ENCODE measurements at places on chromosomes 11 and 22.

GRCh38 chr11:71294846-71295600, 42.6 kb upstream of the SHANK2 start:
- no peak for DNase-seq

GRCh38 chr22:28780296-28780695, 7.8 kb downstream of the CCDC117 start:
- DNase-seq, result no peak

GRCh38 chr22:43852573-43853327, 9.6 kb downstream of the SULT4A1 start:
- no peak for DNase-seq

DNA sequence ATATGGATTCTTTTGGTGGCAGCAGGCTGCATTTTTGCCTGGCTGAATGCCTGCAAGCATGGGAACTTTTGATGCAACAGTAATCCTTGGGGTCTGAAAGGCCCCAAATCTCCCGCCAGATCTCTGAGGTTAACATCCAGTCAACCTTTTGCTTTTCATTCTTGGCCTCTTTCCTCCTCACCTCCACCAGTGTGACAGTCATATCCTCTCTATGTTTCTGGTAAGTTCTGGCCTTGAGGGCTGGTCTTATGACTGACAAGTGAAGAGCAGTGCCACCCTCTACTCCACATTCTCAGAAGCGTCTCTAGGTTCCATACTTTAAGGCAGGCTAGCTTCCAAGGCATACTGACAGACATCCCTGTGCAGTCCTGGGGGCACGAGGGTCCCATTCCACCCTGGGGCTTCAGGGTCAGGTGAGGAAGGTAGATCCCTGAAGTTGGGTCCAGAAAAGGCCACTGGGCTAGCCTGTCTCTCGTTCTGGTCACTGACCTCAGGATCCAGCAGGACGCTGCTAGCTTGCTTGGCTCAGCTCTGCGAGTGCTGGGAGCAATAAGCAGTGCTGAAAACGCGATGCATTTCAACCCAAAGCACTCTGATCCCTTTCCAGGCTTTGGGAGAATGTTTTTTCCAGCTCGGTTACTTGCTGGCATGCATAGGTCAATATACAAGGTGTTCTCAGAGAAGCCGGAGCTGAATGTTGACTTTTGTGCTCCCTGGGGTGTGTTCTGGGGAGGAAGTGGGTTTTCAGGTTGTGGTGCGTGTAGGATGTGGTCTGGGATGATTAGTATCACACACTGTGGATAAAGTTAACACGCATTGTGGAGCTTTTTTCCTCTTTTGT, 75.2 kb downstream of the PTPRJ start:
- DNase-seq, result no peak

GRCh38 chr22:19430890-19431541, 517 bp downstream of the HIRA start:
- DNase-seq, result no peak

DNA sequence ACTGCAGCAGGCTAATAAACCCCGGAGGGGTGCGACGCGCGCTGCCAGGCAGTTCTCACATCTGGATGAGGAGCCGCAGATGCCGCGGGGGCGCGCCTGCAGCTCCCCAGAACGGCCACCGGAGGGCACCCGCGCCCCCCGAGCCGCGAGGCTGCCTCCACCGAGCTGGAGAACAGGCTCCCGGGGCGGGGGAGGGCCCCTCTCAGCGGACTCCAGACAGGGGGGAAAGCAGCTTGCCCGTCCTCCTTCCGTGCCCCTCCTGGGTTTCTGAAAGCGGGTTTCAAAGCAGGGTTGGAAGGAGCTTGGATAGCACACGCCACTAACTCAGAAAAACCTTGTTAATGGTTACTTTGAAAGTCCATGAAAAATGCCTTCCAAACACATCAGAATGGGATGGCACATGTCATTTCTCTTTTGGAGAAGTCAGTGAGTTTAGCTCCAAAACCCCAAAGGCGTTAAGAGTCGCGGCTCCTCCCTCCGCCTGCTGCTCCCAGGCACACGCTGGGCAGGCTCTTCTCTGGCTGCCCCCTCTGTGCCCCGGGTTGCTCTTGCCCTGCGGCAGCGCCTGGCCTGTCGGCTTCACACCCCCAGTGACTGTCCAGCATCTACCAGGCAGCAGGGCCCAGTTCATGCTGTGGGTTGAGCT, 317.8 kb downstream of the NTM start:
- DNase-seq, result no peak

DNA sequence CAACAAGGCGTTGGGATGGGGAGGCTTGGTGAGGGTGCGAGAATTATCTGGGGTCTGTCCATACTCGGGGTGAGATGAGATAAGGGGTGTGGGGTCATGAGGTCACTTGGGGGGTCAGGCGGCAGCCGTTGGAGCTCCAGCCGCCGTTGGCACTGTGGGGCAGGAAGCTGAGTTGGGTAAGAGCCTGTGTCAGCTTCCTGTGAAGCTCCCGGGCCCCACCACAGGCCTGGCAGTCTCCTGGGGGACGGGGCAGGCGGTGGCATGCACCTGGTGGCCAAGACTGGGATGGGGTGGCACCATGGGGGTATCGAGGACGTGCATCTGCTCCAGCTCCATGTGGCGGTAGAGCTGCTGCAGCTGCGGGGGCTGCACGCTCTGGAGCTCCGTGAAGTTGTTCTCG, 7.1 kb upstream of the MYBPC3 start:
- no peak for DNase-seq

- DNase-seq, result no peak
Measured at GRCh38 chr11:788953-789940, 643 bp downstream of the CEND1 start.

- DNase-seq, result no peak
Measured at GRCh38 chr11:7692426-7692825, 13.9 kb downstream of the OVCH2 start.

DNA sequence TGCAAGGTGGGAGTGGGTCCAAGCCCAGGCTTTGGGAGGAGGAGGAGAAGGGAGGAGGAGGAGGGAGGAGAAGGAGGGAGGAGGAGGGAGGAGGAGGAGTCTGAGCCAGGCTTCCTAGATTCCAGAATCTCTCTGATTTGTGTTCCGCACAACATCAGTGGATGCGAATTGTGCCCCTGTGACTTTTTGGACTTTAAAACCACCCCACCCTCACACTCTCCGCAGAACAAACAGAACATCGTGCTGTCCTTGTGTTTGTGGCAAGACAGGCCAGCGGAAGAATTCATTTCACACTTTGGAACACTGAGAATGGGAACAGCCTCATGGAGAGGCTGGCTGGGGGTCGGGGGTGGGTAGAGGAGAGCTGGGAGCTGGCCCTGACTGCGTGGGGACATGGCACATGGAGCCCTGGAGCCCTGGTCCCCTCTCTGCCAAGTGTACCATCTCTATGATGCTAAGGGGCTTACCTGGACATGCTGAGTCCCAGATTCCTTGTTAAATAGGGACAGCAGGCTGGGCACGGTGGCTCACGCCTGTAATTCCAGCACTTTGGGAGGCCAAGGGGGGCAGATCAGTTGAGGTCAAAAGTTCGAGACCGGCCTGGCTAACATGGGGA, 16.4 kb upstream of the SHANK2 start:
- DNase-seq, result no peak

Measured in NCI-H1436 treated with DMSO at 0.1 percent for 48 hours (cell line).